ENCODE measurements at places on chromosomes 3 and 15.
A peak's percentile ranks its signal among the peaks of the same experiment; 100 is the strongest.

DNA sequence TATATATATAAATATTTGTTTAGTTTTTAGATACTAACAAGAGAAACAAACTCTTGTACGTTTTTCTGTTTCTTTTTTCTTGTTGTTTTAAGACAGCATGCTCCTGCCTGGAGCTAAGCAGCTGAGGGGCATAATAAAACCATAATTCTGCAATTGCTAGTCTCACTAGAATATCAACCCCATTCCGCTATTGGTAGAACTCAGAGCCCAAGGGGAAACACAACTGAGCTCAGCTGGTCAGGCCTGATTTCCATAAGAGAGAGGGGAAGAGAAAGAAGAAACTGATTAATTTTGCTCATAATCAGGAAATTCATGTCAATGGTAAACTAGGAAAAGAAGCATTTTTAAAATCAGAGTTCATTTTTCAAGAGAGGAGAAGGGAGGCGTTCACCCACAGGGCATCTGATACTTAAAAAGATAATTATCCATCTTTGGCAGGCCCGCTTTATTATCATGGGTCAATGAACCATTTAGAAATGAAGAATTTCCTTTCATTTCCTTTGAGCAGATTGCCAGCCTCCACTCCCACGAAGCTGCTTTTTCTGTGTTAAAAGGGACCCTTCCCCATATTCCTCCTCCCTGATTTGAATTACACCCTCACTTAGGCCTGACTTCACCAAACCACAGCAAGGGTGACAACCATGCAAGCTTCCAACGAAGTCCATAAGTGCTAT, 965.3 kb upstream of the CFAP20DC start:
- no peak for DNase-seq

- no peak for DNase-seq
These were observed 130.1 kb upstream of the BHLHE40 start for GRCh38 chr3:4849136-4849535.

- no peak for DNase-seq
These were observed 40.7 kb downstream of the RAB27A start for GRCh38 chr15:55248895-55249294.

GRCh38 chr3:45413172-45413765, 24.9 kb downstream of the LARS2 start:
- DNase-seq = no peak

- no peak for DNase-seq
These were observed 435.1 kb downstream of the MAGI1 start for GRCh38 chr3:65603631-65604030.

GRCh38 chr3:167874671-167875372, 139.3 kb downstream of the SERPINI1 start:
- no peak for DNase-seq

DNA sequence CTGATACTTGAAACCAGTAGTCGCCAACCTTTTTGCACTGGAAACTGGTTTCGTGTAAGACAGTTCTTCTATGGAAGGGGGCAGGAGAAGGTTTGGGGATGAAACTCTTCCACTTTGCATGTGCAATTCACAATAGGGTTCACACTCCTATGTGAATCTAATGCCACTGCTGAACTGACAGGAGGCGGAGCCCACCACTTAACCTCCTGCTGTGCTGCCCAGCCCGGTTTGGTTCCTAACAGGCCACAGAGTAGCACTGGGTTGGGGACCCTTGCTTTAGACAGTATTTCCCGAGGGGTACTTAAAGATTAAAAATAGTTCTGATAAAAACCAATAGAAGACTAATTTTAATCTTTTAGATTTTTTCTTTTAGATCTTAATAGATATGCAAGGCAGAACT, 11.1 kb downstream of the TFG start:
- no peak for DNase-seq

- no peak for DNase-seq
These were observed 42.2 kb upstream of the MRPS22 start for GRCh38 chr3:139301654-139302053.

DNA sequence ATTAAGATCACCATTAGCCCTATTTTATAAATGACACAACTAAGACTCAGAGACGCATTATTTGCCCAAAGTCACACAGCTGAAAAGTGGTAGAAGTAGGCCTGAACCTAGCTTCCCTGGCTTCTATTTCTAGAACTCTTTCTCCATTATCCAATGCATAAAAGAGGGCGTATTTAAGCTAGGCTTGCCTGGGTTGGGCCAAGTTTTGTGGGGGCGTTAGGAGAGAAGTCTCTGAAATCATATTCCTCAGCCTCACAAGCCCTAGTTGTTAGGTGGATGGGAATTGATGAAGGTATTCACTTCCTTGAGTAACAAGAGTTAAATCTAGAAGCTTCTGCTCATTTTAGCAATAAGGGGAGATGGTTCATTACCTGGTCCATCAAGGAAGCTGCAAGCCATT, 22.3 kb downstream of the TIMP4 start:
- DNase-seq = no peak

- DNase-seq = no peak
These were observed 11.8 kb upstream of the SLC6A11 start for GRCh38 chr3:10804183-10804648.

- no peak for DNase-seq
These were observed 106.6 kb downstream of the TGFBR2 start for GRCh38 chr3:30712991-30713390.

DNA sequence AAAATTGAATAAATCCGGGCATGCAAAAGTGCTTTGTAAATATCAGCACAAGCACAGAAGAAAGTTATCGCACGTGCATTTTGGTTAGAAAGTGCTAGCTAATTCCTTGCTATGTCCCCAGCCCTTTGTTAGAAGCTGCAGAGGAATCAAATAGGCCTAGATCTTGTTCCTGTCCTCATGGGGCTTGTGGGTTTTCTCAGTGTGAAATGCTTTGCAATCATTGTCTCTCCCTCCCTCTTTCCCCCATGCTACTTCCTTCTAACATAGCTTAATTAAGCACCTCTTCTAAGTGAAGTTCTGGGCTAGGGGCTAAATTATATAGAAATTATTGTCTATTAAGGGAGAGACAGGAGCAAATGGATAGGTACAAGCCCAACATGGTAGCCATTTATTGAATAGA, 271.7 kb downstream of the RPLP1 start:
- no peak for DNase-seq

GRCh38 chr15:68580026-68580882, 1.5 kb downstream of the CORO2B start:
- DNase-seq = no peak

- DNase-seq = no peak
These were observed 46.9 kb upstream of the PPP2R3A start for GRCh38 chr3:135918600-135918999.

GRCh38 chr15:37824717-37825382, 109.6 kb upstream of the TMCO5A start:
- DNase-seq = no peak

DNA sequence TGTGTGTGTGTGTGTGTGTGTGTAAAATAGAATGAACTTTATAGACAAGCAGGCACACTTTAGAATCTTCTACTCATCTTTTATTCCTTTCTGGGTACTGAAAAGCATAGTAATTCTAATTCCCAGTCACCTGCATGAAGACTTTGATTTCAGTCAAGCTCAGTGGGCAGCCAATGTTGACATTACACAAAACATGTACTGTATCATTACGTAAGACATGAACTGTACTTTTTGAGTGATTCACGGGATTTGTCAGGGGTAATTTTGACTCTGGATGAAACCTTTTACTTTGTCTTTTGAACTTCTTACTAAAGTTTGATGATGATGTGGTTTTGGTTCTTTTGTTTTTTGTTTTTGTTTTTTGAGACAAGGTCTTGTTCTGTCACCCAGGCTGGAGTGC, 38.8 kb downstream of the PTPRG start:
- DNase-seq = no peak

DNA sequence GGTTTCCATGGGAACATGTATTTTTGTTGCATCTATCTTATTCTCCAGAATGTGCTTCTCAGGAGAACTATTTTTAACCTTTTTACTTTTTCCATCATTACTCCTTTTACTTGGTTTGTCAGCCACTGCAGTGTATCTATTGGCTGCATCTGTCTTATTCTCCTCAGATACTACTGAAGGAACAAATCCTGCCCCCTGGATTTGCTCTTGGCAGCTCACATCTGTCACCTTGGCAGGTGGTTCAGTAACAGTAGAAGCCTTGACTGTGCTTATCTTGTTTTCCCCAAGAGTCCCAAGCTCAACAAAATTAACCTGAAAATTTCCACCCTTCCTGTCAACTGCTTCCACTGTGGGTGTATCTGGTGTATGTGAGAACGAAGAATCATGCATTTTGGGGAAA, 106.0 kb downstream of the MAP4 start:
- no peak for DNase-seq

DNA sequence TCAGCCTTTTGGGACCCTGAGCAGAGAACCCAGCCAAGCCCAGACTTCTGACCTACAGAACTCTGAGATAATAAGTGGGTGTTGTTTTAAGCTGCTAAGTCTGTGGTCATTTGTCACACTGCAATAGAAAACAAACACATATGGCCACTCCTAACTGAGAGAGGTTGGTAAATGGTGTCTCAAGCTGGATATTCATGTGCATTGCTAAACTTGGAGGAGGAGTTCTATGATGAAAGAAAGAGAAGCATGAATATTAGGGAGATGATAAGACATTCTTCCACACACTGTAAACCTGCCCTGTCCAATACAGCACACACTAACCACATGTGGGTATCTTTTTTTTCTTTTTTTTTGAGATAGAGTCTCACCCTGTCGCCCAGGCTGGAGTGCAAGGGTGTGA, 27.8 kb upstream of the UBL7 start:
- DNase-seq = no peak

DNA sequence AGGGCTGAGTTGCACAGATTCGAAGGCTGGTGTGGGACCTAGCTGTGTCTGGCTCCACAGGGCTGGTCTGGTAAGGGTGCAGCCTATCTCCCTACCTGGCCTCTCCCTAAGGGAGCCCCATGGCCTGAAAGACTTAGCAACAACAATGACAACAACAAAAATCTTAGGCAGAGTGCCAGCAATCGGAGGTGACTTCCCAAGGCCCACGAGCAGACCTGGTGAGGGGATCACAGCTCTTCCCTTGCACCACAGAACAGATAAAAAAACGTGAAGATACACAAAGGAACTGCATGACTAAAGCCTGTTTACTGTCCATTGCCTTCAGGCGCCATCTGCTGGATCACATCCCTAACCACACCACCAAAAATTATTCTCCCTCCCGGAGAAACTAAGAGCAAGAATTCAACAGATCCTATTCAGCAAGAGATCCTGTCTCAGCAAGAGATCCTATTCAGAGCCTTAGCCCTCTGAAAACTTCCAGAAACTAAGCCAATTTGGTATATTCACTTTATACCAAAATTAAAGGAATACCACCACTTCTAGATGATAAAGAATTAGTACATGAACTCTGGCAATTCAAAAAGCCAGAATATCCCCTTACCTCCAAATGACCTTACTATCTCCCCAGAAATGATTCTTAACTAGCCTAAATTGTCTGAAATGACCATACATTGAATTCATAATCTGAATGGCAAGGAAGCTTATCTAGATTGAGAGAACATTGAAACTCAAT, 24.1 kb upstream of the OR5K4 start:
- DNase-seq = peak; percentile 47

GRCh38 chr3:126407412-126408044, 12.8 kb downstream of the CFAP100 start:
- DNase-seq = no peak

- no peak for DNase-seq
These were observed 466.0 kb upstream of the NR2F2 start for GRCh38 chr15:95864467-95864886.

GRCh38 chr15:42547918-42548248, 710 bp downstream of the LRRC57 start:
- no peak for DNase-seq

GRCh38 chr3:194574639-194575483, 58.4 kb downstream of the TMEM44 start:
- DNase-seq = no peak

GRCh38 chr3:104909198-104909597, 457.5 kb upstream of the ALCAM start:
- DNase-seq = no peak

GRCh38 chr3:146605106-146605505, at the start of gene PLSCR5:
TSS of gene PLSCR5 (minus strand) at chr3:146605346. CDS start at chr3:146605212, 134 bp downstream.
- no peak for DNase-seq

GRCh38 chr3:23404246-23404645, 201.1 kb downstream of the UBE2E2 start:
- DNase-seq = no peak

DNA sequence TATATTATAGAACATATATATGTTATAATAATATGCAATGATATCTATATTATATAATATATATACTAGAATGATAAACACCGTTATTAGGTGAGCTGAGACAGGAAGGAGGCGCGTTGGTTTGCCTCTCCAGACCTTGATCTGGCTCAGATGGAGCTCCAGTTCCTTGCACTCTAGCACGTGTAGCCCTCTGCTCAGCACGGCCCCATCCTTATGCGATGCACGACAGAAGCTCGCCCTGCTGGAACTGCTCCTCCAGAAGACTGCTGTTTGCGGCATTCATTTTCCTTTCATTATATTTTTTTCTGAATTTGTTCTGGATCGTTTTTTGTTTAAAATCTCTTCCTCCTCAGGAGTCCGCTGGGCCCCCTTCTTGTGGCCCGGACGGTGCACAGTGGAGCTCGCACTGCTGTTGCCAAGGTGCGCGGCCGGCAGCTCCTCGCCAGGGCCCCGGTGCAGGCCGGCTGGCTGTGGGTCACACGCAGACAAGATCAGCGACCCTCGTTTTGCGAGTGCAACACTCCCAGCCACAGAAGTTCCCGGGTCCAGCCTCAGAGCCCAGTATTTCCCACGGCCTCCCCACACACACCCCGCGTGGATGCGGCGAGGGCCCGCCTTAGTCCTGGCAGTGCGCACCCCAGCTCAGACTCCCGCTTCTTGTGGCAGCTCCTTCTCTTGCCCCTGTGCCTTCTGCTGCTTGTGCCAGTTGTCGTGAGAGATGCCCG, 112.2 kb downstream of the CHL1 start:
- DNase-seq = no peak

DNA sequence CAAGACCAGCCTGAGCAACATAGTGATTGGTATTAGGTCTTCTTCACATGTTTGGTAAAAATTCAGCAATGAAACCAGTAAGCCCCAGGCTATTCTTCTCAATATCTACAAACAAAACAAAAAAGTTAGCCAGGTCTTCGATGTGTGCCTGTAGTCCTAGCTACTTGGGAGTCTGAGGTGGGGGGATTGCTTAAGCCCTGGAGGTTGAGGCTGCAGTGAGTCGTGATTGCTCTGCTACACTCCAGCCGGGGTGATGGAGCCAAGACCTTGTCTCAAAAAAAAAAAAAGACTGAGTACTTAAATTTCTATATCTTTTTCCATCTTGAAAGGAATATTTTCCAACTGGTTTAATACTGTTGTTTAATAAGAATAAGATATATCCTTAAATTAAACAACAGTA, 106.8 kb downstream of the MBNL1 start:
- no peak for DNase-seq

GRCh38 chr3:188979669-188980310, 192.0 kb upstream of the TPRG1 start:
- no peak for DNase-seq

Measured in stimulated activated CD4-positive, alpha-beta T cell treated with anti-CD3 and anti-CD28 coated beads, Interleukin-2, amount 100 ng/mL, for 24 hours (primary cell).